Stimulated activated CD4-positive, alpha-beta T cell treated with anti-CD3 and anti-CD28 coated beads, Interleukin-1b, Interleukin-23, amount 100 ng/mL, for 1 hour (primary cell): ENCODE measurements at places on chromosomes 11 and 22.

- no peak for DNase-seq
Observed at GRCh38 chr11:92955860-92956259, 13.6 kb upstream of the MTNR1B start.

GRCh38 chr11:78223320-78223954 is 34.7 kb downstream of the USP35 start:
- DNase-seq = no peak

DNA sequence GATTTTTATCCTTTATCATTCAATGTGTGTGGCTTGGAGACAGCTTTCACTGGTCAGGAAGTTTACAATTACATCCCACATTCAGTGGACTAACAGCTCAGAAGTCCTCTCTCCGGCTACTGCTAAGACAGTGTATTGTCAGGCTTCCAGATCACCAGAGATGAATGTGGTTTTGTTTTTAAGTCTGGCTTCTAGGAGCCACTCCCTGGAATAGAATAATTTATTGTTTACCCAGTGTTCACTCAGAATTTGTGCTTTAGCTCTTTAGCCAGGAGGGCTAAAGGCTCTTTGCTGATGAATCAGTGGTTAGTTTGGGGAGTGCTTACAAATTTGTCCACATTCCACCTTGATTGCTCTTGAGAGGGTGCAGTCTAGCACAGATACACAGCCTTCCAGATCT is 26.5 kb downstream of the TRIM77 start:
- no peak for DNase-seq

GRCh38 chr11:88569342-88569741 is 231.8 kb upstream of the CTSC start:
- no peak for DNase-seq

DNA sequence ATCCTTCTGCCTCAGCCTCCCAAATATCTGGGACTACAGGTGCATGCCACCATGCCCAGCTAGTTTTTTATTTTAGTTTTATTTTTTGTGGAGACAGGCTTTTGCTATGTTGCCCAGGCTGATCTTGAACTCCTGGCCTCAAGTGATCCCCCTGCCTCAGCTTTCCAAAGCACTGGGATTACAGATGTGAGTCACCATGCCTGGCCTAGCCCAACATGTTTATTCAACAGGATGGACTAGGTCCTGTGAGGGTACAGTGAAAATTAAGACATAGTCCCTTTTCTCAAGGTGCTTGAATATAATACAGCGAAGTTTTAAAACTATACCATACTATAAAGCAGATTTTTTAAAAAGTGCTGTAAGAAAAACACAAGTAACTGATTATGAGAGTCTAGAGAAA is 45.2 kb upstream of the EED start:
- no peak for DNase-seq

GRCh38 chr11:119608781-119609180 is 120.2 kb downstream of the NECTIN1 start:
- no peak for DNase-seq

DNA sequence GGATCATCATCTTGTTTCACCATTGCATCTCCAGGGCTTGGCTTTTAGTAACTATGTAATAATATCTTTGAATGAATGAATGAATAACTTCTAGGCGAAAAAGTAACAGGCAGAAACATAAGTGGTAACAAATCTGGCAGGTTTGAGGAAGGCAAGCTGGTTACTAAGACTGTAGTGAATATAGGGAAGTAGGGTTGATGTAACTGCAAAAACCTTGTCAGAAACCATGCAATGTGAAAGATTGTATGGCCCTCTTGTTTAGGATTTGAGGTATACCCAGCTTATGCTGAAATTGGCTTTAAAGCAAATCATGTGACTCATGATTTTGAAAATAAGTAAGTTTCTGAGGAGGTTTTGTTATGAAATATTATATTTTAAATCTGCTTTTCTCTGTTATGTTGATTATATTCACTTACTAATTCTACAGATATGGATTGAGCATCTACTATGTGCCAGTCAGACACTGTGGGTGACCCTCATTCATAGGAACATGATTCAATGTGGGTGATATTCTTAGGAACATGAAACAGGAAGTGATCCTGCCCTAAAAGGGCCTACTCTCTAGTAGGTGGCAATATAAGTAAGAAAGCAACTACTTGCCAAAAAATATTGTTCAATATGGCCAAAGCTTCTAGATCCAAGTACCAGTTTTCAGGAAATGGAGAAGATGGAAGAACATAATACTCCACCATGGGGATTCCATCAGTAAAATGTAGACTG is 115.5 kb upstream of the CCDC90B start:
- DNase-seq = no peak

- DNase-seq = no peak
Observed at GRCh38 chr11:43907028-43907975, 26.7 kb downstream of the ALKBH3 start.

DNA sequence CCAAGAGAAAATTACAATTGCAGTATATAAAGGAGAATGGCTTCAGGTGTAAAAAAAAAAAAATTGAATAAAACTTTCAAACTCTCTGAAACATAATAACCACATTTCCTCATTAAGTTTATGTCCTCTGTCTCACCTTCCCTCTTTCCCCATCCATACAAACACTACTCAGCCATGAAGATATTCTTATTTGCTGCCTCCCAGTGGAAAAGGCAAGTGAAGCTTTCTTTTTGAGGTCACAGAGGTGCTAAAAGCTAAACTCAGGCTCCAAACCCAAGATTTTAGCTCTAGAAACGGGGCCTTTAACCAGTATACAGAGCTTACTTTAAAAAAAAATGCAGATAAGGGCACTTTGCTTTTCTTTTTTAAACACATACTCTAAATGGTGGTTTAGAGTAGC is 1568.5 kb downstream of the FAM181B start:
- no peak for DNase-seq

- DNase-seq = no peak
Observed at GRCh38 chr11:114271316-114271715, 24.9 kb upstream of the NNMT start.

DNA sequence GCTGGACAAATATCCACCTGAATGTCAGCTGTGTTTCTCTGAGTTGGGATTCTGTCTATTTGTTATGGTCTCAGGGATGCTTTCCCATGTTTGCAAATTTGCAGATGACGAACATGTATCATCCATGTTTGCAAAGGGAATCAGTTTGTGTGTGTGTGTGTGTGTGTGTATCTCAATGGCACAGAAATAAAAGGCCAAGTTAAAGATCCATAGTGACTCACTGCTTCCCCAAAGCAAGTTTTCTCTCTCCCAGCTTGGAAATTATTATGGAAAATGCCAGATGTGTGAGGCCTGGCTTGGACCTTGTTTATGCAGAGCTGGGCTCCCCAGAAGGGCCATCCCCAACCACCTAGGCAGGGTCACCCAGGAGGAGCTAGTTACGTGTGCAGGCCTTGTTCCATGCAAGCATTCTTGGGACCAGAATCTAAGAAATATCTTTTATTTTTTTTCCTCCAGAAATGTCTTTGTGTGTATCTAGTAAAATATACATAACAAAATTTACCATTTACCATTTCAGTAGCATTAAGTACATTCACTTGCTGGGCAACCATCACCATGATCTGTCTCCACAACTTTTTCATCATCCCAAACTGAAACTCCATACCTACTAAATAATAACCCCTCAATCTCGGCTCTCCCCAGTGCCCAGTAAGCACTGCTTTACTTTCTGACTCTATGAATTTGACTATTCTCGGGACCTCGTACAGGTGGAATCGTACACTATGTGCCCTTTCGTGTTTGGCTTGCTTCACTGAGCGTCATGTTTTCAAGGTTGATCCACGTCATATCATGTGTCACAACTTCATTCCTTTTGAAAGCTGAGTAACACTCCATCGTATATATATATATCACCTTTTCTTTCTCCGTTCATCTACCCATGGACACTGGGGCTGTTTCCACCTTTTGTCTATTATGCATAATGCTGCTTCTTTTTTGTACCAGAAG is 56.6 kb upstream of the WNT7B start:
- DNase-seq = no peak

- DNase-seq = no peak
Observed at GRCh38 chr11:132686886-132687285, 845.4 kb downstream of the OPCML start.

DNA sequence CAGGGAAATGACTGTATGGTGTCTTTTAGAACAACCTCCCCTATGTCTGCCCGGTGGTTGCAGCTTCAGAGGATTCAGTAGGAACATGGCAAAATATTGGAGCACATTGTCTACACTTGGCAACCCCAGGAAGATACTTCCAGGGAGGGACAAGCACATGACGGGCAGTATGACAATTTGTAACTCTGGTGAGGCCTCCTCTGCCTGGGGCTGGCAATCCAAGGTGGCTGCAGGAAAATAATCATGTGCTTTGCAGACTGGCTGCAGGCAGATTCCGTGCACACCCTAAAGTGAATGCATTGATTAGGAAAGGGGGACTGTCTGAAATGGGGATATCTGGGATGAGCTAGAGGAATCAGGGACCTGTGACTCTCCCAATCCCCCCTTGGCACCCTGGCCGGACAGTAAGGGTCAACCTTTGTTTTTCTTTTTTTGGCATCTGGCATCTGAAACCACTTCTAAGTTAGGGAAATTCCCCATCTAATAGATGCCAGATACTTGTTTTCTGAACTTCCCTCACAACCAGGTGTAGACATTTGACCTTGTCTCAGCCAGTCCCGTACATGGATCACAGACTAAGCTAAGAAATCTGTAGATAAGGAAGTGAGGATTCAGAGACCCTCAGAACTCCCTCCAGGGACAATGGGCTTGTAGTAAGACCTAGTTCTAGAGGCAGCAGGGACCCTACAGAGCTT is 10.5 kb upstream of the PHOX2A start:
- DNase-seq = no peak

DNA sequence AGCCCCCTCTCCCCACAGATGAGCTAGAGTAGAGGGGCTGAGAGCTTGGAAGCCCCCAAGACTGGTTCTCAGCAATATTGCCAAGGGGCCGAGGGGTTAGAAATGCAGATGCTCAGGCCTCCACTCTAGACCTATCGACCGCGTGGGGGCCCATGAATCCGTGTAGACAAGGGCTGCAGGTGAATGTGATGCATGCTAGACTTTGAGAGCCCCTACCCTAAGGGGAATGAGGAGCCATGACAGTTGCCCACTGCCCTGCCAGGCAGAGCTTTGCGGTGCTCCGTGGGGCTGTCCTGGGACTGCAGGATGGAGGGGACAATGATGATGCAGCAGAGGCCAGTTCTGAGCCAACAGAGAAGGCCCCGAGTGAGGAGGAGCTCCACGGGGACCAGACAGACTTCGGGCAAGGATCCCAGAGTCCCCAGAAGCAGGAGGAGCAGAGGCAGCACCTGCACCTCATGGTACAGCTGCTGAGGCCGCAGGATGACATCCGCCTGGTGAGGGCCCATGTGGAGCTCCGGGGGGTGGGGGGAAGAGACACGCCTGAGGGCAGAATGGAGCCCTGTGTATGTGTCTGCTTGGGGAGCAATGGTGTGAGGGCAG is 1.3 kb downstream of the SSH3 start:
- DNase-seq = no peak

GRCh38 chr11:34825315-34825669 is 90.9 kb downstream of the APIP start:
- no peak for DNase-seq

GRCh38 chr11:132314911-132315455 is 944.6 kb downstream of the NTM start:
- DNase-seq = no peak

DNA sequence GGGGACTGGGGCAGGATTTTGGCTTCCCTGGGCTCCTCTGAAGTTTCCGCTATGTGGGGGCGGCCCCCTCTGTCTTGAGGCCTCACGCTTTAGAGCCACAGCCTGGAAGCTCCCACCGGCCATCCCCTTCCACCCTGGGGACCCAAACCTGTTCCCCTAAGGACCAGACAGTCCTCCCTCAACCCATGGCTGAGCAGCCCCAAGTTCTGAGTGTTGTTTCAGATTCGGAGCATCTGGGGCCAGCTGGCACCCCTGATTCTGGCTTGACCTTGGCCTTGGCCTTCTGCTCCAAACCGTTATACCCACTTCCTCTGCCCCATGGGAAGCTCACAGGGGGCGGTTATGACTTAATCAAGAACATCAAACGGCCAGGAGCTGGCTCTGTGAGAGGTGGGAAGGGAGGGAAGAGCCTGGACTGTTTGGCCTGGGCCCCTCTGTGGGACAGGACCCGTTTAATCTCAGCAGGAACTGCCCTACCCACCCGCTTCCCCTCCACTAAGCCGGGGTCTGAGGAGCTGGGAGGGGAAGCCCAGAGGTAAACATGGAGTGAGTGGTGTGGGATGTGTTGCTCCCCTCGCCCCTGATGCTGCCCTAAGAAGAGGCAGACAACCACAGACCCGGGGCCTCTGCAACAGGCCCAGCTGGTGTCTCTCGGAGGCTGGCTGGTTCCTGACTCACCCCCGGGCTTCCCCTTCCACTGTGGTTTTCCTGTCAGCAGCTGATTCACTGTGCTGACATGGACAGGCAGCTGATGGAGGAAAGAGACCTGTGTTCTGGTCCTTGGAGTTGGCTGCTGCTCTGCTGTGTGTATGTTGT is 3.4 kb downstream of the CD82 start:
- DNase-seq = peak; percentile 68

- DNase-seq = no peak
Observed at GRCh38 chr11:132202621-132203020, 832.2 kb downstream of the NTM start.

GRCh38 chr11:113448316-113448677 is 26.9 kb downstream of the DRD2 start:
- DNase-seq = no peak

GRCh38 chr11:125123947-125124617 is 12.7 kb upstream of the TMEM218 start:
- no peak for DNase-seq

- DNase-seq = no peak
Observed at GRCh38 chr11:120814531-120815318, 209.2 kb upstream of the TBCEL start.

DNA sequence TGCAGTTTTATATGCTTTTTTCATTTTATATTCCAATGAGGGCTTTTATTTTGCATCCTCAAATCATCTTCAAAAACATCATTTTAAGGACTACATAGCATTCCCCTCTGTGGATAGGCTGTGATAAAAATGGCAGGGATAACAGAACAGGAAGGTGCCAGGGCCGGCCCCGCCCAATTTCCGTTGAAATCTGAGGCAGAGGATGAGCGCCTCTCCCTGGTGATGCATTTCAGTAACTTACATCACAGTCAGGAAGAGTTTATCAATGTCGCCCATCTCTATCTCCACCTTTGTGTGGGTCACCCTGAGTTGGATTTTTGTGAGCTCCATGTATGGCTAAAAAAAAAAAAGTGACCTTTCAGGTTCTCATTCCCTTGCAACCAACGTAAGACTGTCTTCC is 201.6 kb downstream of the DSCAML1 start:
- DNase-seq = no peak

- DNase-seq = no peak
Observed at GRCh38 chr22:29674121-29674520, 45.7 kb upstream of the CABP7 start.
